Glutamatergic neuron (in vitro differentiated cells): ENCODE measurements at places on chromosomes 11 and 22.

DNA sequence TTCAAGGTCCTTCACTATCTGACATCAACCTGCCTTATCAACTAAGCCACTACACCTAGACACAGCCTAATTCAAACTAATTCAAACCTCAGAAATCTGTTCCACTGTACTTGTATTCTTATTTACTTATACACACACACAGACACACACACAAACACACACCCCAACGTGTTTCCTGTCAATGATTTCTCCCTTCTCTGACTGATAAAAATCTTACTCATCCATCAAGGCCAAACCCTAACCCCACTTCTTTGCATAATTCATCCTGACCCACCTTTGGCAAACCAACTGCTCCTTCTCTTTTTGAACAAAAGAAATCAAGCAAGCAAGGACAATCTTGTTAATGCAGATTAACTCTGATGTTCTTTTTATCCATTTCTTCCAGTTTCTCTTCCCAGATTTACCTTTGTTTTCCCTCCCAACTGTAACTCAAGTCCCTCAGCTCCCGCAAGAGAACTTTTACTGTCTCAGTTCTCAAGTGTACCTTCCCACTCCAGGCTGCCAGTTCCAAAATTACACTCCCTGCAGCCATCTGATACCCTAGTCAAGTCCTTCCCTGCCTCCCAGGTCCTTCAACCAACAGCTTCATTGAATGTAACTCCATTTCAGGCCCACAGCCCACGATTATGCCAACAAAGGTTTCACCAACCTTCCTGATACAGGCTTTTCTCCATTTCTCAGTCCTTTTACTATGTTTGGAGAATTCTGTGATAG, 78.3 kb downstream of the PAK1 start:
- DNase-seq: no peak

- no peak for DNase-seq
Observed at GRCh38 chr22:45344334-45344733, 34.6 kb downstream of the FAM118A start.

- DNase-seq: peak; percentile 73
Observed at GRCh38 chr11:17972987-17973386, 39.9 kb downstream of the SERGEF start.

GRCh38 chr11:94864506-94865045, 96.4 kb downstream of the AMOTL1 start:
- no peak for DNase-seq

DNA sequence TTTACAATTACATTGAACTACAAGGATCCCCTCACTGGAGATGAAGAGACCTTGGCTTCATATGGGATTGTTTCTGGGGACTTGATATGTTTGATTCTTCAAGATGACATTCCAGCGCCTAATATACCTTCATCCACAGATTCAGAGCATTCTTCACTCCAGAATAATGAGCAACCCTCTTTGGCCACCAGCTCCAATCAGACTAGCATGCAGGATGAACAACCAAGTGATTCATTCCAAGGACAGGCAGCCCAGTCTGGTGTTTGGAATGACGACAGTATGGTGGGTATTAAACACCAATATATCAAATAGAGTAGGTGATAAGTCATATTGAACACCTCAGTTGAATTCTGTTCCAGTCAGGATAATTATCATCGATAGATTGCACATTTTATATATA, 4.4 kb downstream of the FBXO7 start:
- no peak for DNase-seq

DNA sequence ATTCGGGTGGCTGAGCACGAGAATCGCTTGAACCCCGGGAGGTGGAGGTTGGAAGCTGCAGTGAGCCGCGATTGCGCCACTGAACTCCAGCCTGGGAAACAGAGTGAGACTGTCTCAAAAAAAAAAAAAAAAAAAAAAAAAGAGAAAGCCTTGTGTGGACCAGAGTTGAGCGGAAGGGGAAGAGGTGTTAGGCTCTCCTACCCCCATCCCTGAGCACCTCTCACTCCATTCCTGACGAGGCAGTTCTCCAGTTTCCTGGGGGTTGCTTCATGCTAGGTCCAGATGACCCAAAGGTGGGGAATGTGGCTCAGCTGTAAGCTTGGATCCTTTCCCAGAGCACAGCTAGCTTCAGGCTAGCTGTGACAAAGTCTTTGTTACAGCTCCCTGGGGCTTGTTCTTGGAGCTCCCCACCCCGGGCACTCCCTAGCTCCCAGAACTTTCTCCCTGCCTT, 8.8 kb upstream of the DNAL4 start:
- DNase-seq: no peak

DNA sequence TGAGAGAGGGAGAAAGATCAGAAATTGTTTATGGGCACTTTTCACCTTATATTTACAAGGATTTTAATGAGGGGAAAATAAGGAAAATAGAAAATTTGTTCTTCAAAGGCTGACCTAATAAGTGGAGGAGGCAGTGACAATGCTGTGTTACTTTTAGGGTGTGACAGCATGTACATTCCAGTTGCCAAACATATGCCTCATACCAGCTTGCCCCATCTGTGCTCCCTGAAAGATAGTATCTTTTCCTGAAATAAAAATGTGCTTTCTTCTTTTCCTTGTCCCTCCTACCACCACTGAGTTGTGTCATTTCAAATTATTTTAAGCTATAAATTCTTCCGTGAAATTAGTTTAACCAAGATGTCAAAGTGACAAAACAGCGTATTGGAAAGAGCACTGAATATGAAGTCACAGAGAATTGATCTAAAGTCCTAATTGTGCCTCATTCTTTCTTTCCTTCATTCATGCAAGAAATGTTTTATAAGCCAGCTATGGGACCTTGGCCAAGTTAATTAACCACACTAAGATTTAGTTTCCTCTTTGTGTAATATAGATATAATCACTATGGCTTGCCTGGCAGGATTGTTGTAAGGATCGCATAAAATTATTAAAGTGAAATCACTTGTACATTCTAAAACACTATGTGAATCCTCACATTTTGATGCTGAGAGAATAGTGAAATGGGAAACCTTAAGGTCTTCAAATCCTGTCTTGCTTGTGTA, 1307.5 kb upstream of the TENM4 start:
- peak; percentile 25 for DNase-seq

DNA sequence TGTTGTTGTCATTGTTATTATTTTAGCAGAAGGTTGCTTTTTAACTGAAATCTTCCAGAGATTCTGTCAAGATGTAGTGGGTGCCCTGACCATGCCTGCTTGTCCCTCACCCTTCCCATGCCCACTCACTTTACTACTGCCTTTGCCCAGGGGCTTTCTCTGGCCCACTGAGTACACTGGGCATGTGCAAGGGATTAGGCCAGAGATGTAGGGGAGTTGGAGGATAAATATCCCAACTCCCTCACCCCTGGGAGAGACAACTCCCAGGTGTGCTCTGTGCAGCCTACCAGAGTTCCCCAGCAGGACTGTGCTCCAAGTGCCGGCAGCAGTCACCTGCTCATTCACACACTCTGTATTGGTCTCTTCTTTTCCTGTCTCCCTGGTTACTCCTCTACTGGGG, 559.1 kb downstream of the MIAT start:
- DNase-seq: no peak

GRCh38 chr11:128210148-128210940, 377.0 kb downstream of the ETS1 start:
- DNase-seq: no peak

DNA sequence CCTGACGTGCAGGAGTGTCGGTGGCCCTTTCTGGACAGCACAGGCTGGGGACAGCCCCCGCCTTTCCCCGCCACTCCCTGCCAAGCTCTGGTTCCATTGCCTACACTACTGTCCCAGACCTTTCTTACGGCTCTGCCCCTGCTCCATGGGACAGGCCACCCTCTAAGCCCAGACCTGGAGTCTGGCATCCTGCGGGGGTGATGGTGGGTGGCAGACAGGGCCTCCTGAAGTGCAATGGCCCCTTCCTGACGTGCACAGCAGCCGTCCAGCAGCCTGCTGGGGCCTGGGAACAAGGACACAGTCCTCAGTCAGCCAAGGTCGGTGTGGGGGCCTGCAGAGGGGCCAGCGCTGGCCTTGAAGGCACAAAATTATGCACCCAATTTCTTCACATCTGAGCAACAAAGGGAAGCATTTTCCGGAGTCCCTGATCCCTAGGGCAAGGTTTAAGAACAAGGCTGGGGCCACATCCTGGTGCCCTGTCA, 79.7 kb upstream of the KCNQ1OT1 start:
- DNase-seq: peak; percentile 22

DNA sequence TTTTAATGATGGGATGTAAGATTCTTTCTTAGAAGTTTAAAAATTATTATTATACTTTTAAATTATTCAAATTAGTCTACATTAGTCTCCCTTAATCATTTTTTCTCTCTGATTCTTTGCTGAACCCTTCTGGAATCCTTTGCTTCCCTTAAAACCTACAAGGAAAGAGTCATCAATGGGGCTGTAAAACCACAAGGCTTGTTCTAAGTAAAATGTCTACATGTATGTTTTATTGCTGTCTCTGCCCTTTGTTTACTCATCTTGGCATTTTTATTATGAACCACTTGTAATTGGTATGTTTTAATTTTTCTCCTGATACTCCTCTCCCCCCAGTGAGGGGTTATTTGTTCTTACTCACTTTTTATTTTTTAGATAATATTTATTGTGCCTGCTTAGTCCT, 27.4 kb downstream of the FAR1 start:
- DNase-seq: no peak

DNA sequence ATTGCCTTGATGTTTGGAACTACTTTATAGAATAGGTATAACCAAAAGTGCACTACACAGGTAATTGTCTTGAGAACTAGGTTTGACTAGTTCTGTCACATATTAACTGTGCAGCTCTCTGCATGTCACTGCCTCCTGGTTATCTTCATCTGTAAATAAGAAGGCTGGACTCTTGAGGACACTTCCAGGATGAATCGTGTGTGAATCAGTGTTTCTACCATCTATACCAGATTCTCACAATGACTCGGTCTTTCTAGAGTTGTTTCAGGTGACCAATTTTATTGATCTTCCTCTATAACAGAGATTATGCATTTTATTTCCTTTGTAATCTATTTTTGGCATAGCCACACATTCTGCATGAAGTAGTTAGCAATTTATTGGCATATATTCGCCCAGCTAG, 1181.0 kb upstream of the TENM4 start:
- no peak for DNase-seq

DNA sequence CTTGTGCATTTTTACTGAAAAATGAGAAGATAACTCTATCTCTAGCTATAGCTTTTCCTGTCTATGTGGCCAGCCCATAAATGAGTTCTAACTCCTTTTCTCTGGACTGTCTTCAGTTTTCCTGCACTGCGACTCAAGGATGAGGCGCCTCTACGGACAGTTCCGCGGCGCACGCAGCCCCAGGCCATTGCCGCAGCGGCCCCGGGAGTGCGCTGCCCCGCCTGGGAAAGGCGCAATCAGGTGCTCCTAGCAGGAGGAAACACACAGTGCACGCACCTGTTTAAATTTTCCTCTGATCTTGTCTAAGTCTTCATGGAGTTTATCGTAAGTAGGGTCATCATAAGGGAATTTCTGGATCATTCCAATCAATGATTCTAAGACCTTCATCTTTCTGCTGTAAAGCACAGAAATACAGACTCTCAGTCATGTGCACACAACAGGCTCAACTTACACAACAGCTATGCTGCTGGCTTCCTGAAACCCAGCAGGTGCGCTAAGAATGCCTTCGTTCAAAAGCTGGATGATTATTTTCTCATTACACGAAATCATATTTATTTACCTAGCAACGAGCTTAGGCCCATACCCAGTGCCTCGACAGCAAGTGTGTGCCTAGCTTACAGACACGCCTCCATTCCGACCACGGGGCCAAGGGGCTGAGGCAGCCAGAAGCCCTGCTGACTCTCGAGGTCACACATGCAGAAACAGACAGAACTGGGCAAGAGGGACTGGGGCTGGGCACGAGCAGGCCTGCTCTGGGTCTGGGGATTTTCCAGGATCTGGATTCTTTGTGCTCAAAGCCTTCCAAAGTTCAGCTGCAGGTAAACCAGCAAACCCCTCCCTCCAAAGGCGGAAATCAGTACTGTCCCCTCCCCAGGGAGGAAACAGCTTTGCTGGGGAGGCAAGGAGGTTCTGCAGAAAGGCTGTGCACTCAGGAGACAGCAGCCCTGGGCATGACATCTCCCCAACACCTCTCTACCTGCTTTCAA, 7.2 kb downstream of the LTO1 start:
- no peak for DNase-seq

DNA sequence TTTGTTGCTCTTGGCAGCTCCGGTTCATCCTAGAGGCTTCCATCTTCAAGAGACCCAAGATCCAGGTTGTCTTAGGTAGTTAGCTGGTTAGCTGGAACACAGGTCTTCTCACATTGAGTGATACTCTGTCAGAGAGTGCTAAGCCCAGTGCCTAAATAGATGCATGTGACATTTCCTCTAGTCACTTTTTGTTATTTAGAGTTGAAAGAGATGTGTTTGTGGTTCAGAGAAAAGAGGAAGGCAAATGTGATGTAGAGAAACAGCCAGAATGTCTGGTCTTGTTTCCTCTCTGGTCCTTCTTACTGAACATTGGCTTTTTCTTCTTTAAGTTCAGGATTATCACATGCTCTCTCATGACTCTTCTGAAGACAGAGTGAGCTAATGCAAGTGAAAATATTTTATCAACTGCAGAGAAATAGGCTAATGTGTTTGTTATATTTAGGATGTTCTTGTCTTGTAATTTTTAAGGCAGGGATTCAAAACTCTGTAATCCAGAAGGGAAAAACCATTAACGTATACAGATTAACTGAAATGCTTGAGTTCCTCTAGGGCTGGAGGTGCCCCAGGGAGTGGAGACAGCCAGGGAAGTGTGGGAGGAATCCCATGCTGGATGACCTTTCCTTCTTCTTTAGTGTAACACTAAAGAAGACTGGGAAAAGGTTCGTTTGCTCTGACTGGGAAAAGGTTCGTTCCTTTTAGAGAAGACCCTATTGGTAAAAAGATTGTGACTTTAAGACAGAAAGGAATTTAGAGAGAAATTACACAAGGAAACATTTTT, 75.4 kb downstream of the SWAP70 start:
- DNase-seq: no peak

DNA sequence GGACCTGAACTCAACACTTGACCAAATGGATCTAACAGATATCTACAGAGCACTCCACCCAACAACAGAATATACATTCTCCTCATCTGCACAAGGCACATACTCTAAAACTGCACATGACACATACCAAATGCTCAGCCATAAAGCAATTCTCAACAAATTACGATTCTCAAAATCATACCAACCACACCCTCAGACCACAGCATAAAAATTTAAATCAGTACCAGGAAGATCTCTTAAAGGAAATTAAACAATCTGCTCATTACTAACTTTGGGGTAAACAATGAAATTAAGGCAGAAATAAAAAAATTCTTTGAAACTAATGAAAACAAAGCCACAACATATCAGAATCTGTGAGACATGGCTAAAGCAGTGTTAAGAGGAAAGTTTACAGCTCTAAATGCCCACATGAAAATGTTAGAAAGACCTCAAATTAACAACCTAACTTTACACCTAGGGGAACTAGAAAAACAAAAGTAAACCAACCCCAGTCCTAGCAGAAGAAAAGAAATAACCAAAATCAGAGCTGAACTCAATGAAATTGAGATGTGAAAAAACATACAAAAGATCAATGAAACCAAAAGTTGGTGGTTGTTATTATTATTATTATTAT, 37.2 kb downstream of the TMEM123 start:
- DNase-seq: no peak

DNA sequence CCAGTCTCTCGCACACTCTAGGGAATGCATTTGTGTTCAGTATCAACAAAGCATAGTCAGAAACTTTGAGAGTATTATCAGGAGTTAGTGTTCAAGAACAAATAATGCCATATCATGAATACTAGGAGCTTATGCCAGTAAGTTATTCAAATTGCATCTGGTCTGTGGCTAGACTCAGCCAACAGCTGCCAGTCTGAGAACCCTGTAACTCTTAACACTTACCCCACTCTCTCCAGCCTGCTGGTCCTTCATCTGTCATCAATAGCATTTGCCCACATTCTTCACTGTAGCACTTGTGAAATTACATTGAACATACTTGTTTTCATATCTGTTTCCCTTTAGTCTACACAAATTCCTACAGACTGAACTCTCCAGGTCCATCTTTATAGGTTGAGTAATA, 1157.5 kb upstream of the RAG2 start:
- DNase-seq: no peak
